GM18507 (cell line): ENCODE measurements at places on chromosomes 12 and 14.

DNA sequence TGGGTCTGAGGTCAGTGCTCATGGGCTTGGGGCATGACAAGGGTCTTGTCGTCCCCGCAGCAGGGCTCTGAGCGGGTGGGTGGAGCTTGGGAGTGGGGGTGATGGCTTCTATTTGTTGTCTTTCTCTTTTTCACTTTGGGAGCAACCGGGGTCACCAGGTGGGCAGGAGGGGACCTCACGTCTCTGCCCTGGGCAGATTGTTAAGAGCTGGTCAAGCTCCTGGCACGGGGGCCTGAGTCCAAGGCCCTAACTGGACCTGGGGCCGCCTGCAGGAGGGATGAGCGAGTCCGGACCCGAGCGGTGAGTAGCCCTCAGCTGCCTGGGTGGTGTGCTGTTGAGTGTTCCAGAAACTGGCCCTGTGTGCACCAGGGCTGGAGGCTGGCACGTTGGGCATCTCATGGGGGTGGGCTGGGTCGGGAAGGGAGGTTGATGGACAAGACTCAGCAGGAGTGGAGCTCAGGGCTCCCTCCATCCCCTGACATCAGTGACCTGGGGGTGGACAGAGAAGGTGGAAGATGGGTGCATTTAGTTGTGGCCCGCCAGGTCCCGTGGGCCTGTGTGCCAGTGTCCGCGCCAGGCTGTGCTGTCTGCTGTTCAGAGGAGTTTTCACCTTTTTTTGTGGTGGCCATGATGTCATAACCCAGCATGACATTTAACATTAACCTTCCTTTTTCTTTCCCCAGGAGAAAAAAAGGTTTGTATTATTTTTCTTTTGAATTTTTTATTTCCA lies 27.5 kb downstream of the RTL1 start:
- no peak for DNase-seq

DNA sequence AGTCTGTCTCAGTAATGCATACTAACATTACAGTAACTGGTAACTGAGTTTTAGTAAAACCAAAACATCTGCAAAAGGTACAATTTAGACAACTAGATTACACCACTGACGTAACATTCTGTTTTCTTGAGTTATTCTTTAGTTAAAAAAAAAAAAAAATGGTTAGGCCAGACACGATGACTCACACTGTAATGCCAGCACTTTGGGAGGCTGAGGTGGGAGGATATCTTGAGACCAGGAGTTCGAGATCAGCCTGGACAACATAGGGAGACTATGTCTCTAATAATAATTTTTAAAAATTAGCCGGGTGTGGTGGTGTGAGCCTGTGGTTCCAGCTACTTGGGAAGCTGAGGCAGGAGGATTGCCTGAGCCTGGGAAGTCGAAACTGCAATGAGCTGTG lies 34.1 kb downstream of the AP5M1 start:
- no peak for DNase-seq

DNA sequence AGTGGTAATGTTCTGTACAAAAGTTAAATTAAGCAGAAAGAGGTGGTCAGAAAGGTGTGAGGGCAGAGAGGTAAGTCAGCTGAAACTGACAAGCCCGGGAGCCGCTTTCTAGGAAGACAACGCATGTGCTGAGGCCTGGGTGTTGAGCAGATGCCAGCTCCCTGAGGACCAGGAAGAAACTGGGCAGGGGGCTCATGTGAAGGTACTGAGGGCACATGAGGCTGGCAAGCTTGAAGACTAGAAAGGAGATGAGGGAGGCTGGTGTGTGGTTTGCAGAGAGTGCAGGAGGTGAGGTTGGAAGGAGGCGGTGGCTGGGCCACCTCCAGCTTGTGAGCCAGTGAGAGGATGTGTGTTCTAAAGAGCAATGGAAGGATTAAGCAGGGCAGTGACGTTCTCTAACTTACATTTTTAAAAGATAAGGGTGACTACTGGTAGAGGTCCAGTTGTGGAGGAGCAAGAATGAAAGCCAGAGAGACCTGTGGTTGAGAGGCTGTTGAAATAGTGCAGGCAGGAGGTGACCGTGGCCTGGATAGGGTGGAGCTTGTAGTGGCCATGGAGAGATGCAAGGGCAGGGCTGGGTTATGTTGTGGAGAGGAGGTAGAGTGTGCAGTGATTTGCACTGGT lies 29.1 kb downstream of the ZNF664 start:
- DNase-seq, result no peak

DNA sequence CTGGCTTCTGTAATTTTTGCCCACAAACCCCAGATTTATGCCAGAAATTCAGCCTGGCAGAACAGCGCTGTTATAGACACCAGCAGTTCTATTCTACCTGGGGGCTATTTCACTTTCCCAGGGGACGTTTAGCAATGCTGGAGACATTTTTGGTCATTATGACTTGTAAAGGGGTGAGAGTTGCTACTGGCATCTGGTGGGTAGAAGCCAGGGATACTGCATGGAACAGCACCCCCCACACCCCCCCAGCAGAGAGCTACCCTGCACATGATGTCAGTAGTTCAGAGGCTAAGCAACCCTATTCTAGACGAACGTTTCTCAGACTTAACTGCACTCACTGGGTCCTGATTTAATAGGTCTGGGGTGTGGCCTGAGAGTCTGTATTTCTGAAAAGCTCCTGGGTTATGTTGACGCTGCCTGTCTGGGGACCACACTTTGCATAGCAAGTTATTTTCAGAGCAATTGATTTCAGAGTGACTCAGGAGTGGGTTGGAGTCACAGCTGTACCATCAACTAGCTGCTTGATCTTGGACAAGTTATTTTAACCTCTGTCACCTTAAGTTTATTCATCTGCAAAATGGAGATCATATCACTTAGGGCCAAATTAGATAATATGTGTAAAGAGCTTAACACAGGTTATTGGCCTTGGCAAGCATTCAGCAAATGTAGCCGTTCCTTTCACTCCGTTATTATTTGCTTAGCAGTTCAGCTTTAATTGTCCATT lies 48.5 kb downstream of the CHST11 start:
- DNase-seq, result peak; percentile 35

- no peak for DNase-seq
Observed at GRCh38 chr12:68745376-68745903, 536 bp upstream of the SLC35E3 start.

DNA sequence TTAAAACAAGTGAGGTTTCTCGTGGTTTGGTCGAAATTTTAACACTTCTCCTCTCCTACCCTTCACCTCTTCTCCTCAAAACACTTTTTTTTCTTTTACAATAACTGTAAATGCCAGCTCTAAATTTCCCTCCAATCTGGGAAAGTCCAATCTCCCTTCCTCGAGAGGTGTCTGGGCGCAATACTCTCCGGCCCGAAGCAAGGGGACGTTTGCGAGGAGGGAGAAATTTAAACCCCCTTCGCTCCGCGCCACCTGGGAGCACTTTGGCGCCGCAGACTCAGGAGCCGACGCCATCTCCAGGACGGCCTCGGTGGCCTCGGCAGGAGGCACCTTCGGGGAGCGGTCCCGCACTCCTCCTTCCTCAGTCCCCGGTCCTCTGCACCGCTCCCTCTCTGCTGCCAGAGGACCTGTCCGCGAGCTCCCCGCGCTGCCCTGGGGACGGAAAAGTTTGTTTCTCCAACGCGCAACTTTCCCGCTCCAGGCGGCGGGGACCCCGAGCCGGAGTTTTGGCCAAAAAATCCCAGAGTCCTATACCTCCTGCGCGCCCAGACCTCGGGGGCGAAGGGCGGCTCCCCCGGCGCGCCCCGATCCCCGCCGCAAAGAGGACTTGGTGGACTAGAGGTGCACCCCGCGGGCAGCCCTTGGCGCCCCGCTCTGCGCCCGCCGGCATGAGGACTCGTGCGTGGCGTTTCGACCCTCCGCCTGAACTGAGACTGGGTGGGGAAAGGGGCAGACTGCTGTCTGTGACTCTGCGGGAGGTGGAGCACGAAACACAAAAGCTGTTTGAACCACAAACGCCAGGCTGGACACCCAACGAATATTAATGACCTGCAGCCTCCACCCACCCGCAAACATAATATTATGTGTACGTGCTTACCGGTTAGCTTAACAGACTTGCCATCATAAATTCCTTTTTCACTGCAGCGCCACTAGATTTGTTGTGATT lies 95.2 kb upstream of the HMGA2 start:
- no peak for DNase-seq

GRCh38 chr14:61233436-61233956 lies 47.6 kb downstream of the TMEM30B start:
- DNase-seq, result no peak

GRCh38 chr14:98684468-98684867 lies 587.5 kb downstream of the BCL11B start:
- DNase-seq, result no peak

- DNase-seq, result no peak
Observed at GRCh38 chr12:49956663-49957569, 4.8 kb upstream of the AQP5 start.

GRCh38 chr12:121590476-121591143 lies 9.8 kb upstream of the KDM2B start:
- DNase-seq, result no peak

DNA sequence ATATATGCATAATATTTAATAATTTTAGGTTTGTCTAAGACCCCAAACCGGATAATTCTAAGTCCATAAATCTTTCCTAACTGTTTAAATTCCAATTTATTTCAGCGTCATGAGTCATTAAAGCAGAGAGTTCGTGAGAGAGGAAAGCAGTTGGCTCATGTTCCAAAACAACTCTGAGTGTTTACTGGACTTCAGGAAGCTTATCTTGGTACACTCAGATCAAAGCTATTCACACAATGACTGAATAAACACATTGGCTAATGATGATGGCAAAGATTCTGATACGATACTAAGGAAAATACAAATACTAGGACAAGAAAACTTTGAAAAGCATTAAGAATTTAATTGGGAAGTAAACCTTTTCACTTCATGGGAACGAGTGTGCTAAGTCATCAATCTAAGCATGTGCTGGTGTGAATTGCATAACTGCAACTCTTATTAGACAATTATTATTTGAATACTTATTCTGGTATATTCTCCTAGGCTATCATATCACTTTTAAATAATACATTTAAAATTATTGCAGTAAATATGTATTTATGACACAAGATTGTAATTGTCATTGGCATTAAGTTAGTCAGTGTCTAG lies 34.8 kb upstream of the CLEC14A start:
- DNase-seq, result no peak

DNA sequence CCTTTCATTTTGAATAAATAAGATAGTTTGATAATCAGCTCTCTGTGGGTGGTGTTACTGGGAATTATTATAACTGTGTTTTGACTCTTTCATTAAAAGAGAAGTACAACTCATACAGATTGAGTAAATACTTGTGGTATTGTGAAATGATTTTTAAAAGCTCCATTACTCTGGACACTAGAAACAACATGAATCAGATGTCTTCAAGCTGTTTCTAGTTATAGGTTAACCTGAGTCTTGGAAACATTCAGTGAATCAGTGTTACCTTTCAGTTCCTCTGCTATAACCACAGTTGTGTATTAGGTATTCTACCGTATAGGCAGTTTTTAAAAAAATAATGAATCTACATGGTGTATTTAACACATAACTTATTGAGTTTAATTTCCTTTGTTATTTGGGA lies 128.4 kb upstream of the SSTR1 start:
- no peak for DNase-seq

- no peak for DNase-seq
Observed at GRCh38 chr12:50265770-50266524, 17.4 kb downstream of the LIMA1 start.

GRCh38 chr12:31023271-31023724 lies 50.4 kb upstream of the DDX11 start:
- no peak for DNase-seq

- peak; percentile 54 for DNase-seq
Observed at GRCh38 chr14:91173221-91173670, 59.4 kb downstream of the DGLUCY start.

DNA sequence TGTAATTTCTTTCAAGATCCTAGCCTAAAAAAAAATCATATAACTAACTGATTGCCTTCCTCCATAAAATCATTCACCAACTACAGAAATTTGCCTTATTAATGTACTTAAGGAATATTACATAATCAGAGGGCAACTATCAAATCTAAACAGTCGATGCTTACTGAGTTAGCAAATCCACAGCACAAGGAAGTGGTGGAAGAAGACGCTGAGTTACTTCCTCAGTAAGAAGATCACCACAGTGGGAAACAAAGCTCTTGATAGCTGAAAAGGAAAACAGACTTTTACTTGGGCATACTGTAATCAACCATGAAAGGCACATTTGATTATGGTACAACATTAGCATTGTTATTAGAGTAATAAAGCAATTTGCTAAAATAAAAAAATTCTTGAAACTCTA lies 48.7 kb downstream of the HEATR5A start:
- DNase-seq, result no peak

- DNase-seq, result no peak
Observed at GRCh38 chr14:56194042-56194441, 75.8 kb downstream of the PELI2 start.

GRCh38 chr12:15356951-15357364 lies 34.6 kb downstream of the PTPRO start:
- no peak for DNase-seq

GRCh38 chr14:52551205-52551604 lies 1.1 kb downstream of the TXNDC16 start:
- no peak for DNase-seq

GRCh38 chr14:100416921-100417860 lies 94.1 kb downstream of the SLC25A47 start:
- DNase-seq, result no peak

DNA sequence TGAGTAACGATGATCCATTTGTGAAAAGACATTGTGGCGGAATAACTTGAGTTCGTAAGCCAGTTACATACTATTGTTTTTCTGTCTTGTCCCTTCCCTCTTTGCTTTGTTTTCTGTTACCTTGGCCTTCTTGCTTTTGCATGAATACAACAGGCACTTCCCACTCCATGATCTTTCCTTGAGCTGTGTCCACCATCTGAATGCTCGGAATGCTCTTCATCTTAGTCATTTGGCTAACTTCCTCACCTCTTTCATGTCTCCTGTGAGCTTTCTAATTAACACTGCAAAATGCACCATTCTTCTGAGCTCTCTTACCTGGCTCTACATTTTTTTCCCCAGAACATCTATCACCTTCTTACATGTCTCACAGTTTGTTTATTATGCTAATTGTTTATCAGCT lies 10.0 kb downstream of the KNTC1 start:
- DNase-seq, result no peak
